ENCODE measurements at places on chromosomes 1 and 21.

GRCh38 chr21:26946744-26947446 lies 20.0 kb downstream of the ADAMTS5 start:
- no peak for DNase-seq

DNA sequence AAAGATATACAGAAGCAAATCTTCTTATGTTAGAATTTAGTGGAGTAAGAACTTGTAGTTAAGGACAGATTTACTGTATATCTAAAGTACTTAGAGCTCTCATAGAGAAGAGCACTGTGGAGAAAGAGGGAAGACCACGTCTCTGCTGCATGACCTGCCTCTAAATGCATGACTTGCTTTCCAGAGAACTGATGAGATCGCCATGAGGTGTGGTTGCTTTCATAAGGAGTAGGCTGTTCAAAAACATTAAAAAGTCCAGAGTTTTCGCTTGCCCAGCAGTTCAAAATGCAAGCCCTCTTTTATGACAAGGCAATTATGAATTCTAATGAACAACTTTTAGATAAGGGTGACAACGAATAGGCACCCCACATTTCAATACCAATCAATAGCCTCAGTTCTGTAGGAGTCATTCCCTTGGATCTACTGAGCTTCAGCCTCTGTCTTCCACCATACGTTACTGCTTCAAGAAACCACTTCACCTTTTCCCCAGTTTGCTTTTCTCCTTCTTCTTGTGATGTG lies 24.9 kb downstream of the SLC30A10 start:
- no peak for DNase-seq

DNA sequence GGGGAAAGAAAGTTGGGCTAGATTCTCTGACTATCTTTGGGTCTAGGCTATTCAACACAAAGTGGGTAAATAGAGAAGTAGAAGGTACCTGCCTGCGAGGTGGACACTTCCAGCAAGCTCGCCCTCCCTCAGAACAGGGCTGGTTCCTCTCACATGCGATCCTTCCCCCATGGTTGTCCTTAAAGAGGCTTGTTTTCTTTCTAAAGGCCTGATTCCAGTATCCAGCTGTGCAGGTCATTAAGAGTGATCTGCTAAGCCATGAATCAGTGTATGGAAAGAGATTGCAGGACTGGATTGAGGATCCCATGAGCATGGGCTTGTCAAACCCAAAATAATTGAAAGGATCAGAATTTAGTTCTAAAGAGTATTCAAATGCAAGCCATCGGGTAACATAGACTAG lies 189.0 kb downstream of the URB2 start:
- no peak for DNase-seq

- no peak for DNase-seq
Measured at GRCh38 chr1:48878191-48878940, 101.7 kb upstream of the BEND5 start.

DNA sequence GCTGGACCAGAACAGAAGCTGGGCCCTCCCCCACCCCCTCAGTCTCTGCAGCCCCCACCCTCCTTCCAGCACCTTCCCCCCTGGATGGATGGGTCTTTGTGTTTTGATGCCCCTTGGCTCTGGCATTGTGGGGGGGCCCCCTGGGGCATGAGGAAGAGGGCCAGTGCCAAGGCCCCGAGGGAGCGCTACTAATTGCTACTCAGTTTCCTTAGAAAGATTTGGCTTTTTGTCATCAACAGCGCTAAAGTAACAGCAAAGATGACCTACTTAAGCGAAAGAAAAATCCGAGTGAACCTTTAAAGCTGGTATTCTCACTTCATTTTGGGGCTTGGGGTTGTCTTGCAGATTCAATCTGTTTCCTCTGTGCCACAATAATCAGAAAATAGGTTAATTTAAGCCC lies 63.5 kb downstream of the SKI start:
- DNase-seq = no peak

DNA sequence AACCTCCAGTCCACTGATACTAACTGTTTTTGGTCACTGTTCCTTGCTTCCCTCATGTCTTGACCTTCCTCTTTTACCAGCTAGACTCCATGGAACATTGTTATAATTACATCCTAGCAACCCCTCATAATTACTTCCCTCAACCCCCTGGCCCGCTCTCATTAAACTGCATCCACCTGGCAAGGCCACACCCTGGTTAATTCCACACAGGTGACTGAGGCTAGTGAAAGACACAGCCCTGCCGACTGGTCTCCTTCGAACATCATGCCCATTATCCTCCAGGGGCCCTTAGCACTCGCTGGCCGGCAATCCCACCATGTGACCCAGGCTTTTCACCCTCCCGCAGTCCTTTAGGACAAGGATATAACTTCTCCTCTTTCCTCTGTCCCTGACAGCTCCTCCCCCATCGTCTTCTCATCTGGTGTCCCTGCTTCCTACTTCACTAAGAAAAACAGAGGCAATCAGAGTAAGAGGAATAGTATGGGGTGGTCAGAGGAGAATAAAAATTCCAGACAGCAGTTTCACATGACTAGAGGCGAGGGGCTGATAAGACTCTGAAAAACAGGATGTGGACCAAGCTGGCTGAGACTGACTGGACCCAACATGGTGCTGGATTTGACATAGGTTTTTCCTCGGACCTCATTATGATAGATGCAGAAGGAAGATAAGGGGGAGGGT lies 8.8 kb upstream of the TENT5B start:
- DNase-seq = no peak

DNA sequence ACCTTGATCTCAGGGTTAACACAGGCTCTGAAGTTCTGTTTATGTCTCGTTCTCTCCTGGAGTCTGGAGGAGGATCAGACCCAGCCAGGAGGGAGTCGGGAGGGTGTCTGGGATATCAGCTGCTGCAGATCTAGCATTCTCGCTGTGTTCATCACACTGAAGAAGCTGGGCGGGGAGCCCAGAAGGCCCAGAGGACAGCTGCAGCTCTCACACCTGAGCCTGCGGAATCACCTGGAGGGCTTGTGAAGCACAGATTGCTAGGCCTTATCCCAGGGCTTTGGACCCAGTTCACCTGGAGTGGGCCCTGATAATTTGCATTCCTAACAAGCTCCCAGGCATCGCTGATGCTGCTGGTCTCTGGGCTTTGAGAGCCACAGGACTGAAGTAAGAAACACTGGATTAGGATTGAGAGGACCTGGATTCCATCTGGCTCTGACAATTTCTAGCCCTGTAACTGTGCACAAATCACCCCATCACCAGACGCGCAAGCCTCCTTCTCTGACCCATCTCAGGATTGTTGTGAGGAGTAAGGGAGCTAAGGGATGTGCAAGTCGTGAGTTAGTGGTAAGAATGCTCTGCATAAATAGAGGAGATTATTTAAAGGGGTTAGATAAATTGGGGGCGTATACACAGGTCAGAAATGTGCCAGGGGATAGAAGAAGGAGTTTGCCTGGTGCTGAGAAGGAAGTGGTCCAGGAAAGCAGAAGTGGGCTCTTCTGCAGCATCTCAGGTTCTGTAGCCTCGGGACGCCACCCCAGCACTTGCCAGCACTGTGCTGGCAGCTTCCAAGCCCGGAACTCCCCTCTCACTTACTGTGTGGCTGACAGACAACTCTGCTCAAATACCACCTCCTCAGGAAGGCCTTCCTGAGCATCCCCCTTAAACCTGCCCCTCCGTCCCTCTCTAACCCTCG lies 19.1 kb downstream of the ABCA4 start:
- peak; percentile 23 for DNase-seq

DNA sequence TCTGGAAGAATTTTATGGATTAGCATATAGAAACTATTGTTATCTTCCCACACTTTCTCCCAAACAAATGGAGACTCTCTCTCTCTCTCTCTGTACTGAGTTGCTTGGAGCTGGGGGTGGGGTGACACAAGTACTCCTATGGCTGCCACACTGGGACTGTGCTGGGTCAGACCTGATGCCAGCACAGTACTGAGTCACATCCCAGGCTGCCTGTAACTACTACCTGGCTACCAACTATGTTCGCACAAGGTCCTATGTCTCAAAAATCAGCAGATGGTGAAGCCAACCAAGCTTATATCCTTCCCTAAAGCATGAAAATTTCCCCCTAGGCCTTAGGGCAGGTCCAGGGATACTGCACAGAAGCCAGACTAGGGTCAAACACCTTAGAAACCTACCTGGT lies 66.6 kb downstream of the FAF1 start:
- DNase-seq = no peak

GRCh38 chr1:64505232-64505943 lies 35.5 kb downstream of the CACHD1 start:
- DNase-seq = no peak

GRCh38 chr1:5430136-5430535 lies 562.1 kb downstream of the NPHP4 start:
- DNase-seq = no peak

- DNase-seq = no peak
Measured at GRCh38 chr1:22256213-22256512, 113.3 kb upstream of the WNT4 start.

- DNase-seq = no peak
Measured at GRCh38 chr21:33302796-33303195, 22.0 kb upstream of the IFNAR1 start.

- DNase-seq = no peak
Measured at GRCh38 chr1:30856260-30856790, 52.2 kb downstream of the SDC3 start.

DNA sequence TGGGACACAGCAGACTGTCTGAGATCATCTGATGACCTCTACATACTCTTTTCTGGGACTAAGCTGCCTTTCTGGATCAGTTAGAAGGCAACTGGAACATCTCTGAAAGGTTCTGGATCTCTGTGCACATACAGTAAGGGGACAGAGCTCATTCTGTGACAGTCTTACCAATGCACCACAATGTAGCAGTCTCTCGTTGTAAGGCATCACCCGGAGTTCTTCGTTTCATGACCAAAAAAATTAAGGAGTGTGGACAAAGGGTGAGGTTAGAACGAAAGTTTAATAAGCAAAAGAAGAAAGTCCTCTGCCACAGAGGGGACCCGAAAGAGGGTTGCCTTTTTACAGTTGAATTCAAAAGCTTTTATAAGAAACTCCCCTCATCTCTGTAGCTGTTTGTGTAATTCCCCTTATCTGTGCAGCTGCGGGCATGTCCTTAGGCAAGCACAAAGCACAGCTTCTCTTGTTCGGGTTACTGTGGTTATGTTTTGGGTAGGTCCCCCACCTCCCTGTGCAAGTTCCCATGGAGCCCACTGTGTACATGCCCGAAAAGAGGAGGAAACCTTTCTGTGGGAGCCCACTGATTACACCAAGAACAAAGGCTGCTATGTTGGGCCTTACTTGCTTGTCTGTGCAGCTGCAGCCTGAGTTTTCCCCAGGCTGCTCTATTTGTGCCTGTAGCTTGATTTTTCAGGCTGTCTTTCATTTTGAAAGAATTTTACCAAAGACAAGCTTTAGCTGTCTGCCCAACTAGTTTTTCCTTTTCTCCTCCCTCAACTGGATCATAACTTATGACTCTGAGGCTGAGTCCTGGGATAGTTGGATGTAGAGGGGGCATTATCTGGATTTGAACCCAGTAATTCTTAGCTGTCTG lies 53.1 kb upstream of the CACNA1E start:
- DNase-seq = no peak

DNA sequence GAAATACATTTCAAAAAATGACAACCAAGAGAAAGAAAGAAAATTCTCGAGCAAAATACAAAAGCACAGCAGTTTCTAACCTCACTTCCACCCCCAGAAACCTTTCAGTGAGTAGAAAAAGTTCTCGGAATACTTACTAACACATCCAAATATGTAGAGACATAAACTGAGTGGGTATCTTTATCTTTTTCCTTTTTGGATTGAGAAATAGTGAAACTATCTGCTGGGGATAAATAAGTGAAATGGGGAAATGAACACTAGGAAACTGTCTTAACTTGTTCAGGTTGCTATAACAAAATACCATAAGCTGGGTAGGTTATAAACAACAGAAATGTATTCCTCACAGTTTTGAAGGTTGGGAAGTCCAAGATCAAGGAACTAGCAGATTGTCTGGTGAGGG lies 72.0 kb downstream of the VCAM1 start:
- no peak for DNase-seq

Data from GDM1 (cell line).